ENCODE measurements at places on chromosomes 2 and 18. TPM values are rescaled to one million over a fixed set of nuclear protein-coding genes. Genes with fewer than 3 reads are reported as not detected.

SLC35F6 gene
- 34.5 TPM for total RNA-seq

CHRND gene
- total RNA-seq, result not detected

FAM237A gene
- total RNA-seq, result not detected

DYNAP gene
- not detected for total RNA-seq

CYP27A1 gene
- 1.6 TPM for total RNA-seq

ELOA2 gene
- total RNA-seq, result not detected

EXOC6B gene
- 25.4 TPM for total RNA-seq

Data from HCT116 (cell line).